Glutamatergic neuron (in vitro differentiated cells): ENCODE measurements at places on chromosomes 11 and 22. TPM values are rescaled to one million over a fixed set of nuclear protein-coding genes. Genes with fewer than 3 reads are reported as not detected.

The PRAME gene
- 1.9 TPM for total RNA-seq

The SLC17A6 gene
- total RNA-seq = 170 TPM

The CTSC gene
- 27.4 TPM for total RNA-seq

The CCDC117 gene
- 11.7 TPM for total RNA-seq

The UBTFL1 gene
- total RNA-seq = not detected

The PTGDR2 gene
- total RNA-seq = 0.32 TPM

The KIRREL3 gene
- total RNA-seq = 25.3 TPM

The NUDT8 gene
- 5.8 TPM for total RNA-seq

The RAB38 gene
- 0.76 TPM for total RNA-seq

The TCN1 gene
- total RNA-seq = not detected

The CAVIN3 gene
- total RNA-seq = 5.9 TPM

The ACTN3 gene
- total RNA-seq = 2.0 TPM
